ENCODE measurements at places on chromosomes 5 and 9. TPM values are rescaled to one million over a fixed set of nuclear protein-coding genes. Genes with fewer than 3 reads are reported as not detected.

The MARVELD2 gene
- 3.0 TPM for total RNA-seq

The HK3 gene
- 1.2 TPM for total RNA-seq

The CCDC192 gene
- total RNA-seq = not detected

The COL5A1 gene
- total RNA-seq = 6.9 TPM

The MTAP gene
- total RNA-seq = 19.4 TPM

All from diencephalon (tissue), 1 donor.